Activated CD4-positive, alpha-beta T cell treated with anti-CD3 and anti-CD28 coated beads for 24 hours (primary cell): ENCODE measurements at places on chromosomes 2 and 18.
A peak's percentile ranks its signal among the peaks of the same experiment; 100 is the strongest.

DNA sequence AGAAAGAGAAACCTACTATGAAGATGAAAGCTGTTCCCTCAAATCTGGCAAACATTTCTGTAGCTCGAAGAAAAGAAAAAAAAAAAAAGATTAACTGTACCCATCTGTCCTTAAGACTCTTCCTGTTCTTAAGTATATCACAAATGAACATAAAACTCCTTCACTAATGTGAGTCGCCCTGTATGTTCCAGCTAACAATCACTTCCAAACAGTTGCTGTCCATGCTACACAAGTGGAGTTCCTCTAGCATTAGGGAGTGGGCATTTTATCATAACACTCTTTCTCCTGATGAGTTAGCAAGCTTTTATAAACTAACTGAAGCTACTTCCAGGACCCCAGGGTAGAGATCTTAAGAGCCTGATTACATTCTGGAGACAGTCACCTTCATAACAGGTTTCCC lies 5.8 kb downstream of the CUL3 start:
- DNase-seq, result no peak

DNA sequence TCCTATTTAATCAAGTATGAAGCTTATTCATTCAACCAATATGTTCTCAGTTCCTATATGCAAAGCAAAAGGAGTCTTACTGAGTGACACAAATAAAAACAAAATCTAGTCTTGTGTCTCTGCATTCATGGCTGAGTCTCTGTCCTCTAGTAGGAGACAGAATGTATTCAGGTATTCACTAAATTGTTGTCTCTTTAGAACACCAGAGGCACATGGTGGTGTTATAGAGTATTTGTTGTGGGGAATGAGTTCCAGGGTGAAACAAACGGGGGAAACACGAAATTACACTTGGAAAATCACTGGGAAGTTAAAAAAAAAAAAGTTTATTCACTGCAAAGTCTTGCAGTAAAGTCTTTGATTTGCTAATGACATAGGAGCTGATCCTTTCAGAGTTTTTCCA lies 131.7 kb upstream of the FSHR start:
- no peak for DNase-seq

DNA sequence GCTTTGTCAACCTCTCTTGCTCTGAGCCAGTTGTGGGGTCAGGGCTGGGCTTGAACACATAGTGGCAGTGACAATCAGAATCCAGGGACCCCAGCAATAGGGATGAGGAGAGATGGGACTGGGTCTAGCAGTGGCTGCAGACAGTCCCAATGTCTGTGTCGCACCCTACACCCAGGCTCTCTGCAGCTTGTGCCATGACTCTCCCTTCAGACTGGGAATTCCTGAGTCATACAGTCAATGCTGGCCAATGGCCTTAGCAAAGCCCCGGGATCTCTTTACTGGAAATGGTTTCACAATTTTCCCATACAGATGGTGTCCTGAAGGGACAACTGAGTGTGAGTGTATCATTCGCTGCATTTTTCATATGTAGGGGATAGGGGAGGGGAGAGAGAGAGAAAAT lies 74.2 kb upstream of the CELF4 start:
- DNase-seq, result no peak

DNA sequence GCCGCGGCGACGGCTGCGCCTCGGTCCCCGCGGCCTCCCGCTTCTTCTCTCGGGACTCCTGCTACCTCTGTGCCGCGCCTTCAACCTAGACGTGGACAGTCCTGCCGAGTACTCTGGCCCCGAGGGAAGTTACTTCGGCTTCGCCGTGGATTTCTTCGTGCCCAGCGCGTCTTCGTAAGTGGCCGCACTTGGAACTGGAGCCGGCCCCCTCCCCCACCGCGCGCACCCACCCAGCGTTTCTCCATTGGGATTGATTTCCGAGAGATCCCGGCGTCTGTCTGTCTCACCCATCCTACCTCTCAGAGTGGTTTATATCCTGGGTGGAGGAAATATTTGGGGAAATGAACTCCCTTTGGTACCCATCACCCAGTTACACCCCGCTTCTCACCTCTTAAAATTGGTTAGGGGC lies 498 bp downstream of the ITGAV start:
- no peak for DNase-seq

DNA sequence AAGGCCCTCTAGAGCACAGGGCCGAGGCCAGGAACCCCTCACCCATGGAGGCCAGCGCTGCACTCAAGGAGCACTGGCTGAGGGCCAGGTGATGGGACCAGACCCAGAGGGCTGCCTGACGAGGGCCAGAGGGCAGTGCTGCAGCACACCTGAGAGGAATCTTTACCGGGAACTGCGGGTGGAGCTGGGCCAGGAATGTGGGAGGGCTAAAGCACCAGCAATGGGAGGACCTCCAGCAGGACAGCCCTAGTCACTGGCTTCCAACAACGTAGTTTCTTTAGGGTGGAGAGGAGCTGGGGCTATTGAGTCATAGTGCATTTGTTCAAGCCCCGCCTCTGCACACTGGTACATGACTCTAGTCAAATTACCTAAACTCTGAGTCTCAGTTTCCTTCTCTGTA lies 143.4 kb downstream of the TMEM17 start:
- no peak for DNase-seq

DNA sequence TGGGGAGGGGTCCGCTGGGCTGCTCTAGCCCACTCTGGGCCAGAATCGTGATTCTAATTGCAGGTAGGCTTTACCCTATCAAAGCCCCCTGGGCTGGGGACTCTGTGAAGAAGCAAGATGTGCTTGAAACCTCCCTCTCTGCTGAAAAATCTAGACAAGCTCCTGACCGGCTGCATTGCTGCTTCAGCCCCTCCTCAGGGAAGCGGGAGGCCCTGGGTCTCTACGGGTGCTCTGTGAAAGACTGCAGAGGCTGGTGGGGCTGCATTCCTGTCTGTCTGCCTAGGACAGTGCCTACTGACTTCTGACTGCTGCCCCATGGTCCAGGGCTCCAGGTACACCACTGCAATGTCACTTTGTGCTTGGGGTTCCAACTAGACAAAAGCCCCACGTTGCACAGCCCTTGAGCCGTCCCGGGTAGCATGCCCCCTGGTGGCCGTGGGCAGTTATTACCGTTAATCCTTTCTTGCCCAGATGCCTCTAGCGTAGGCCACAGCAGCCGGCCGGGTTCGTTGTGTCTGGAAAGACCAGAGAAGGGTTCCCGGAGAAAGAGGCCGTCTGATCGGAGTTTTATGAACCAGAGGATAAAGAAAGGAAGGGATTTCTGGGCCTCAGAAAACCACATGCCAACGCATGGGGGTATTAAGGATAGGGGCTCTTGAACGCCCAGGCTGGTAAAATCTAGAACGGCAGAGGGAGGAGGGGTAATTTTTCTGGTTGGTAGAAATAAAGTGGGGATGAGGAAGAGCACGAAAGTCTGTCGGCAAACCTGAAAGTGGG lies 15.9 kb upstream of the C1QL2 start:
- peak; percentile 48 for DNase-seq

GRCh38 chr2:216996279-216996845 lies 136.5 kb upstream of the TNP1 start:
- DNase-seq, result no peak

DNA sequence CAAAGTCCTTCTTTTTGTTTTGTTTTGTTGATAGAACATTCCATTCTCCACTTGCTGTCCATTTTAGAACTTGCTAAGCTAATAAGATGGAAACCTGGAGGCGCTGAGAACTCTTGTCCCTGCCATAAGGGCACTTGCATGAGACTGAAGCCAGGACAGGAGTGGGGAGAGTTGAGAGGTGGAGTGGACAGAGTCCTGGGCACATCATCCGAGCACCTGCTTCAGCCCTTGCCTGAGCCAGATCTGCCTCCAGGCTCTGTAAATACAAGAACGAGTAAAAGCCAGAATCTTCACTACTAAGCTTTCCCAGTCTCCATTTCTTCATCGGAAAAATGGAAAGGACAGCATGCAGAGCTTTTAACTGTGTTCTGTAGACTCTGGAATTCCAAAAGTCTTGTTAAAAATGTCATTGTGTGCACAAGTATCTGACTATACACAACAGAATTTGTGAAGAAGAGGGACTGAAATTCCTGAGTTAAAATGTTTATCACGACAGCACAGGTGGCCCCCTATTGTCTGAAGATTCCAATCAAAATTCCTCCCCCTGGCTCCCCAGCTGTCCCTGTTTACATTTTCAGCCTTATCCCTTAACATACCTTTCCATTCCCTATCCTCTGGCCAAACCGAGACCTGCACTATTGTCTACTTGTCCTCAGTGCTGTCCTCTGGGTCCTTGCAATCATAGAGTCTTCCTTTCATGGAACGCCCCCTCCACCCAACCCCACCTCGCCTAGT lies 498.2 kb upstream of the TNP1 start:
- no peak for DNase-seq

DNA sequence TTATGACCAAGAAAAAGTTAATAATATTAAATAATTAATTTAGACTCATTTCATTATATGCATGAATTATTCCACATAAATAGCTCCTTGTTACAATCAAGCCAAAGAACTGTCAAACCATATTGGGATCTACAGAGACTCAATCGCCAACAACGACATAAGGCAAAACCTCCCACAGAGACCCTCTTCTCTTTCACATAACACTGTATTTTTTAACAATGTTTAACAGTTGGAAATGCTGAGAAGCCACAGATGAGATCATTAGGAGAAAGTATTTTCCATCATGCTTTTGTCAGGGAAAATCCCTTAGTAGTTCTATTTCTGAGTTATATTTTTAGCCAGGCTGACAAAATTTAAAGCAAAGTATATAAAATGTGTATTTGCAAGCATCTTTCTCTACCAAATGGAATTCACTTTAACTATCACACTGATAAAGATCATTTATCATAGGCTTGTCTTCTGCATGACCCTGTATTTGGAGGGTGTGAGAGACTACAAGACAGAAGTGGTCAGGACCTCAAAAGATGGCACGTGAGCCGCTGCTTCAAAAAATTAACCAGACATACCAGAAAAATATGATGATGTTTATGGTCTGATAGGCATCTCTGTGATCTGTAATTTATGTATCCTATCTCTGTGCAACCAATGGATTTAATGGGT lies 383.8 kb downstream of the NRXN1 start:
- no peak for DNase-seq

GRCh38 chr2:159459279-159459678 lies 157.1 kb downstream of the BAZ2B start:
- DNase-seq, result no peak

DNA sequence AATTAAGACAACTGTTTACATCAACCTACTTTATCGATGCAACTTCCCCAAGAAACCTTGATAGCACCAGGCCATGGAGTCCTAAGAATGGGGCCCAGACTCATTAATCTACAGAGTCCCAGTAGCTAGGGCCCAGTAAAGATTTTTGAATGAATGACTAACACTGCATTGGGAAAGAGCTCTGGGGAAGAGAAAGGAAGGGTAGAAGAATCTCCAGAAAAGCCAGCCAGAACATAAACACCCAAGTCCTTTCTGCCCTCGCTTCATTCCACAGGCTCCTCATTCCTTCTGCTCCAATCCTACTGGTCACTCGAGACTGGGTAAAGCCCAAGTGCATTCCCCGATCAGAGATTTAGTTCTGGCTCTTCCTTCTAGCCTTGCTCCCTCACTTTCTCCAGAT lies 44.3 kb downstream of the CYRIA start:
- no peak for DNase-seq

DNA sequence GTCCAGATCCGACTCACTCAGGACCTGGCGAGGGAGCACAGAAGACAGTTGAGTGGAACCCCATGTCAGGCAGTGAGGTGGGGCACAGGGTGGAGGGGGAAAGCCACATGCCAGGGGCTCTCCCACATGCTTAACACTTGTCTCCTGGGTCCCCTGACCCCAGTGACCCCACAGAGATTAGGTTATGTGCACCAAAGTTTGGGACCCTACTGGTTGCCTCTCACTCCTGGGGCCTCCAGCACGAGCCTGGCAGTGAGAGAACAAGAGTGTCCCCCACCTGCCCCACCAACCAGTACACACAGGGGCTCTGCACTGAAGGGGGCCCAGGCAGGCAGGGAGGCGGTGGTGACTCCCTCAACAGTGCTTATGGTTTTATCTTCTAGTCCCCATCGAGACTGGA lies 58.3 kb downstream of the CIB4 start:
- DNase-seq, result no peak

- DNase-seq, result no peak
These were observed 82.5 kb downstream of the SPRED2 start for GRCh38 chr2:65349863-65350262.

GRCh38 chr2:119008108-119008507 lies 66.1 kb downstream of the MARCO start:
- no peak for DNase-seq

DNA sequence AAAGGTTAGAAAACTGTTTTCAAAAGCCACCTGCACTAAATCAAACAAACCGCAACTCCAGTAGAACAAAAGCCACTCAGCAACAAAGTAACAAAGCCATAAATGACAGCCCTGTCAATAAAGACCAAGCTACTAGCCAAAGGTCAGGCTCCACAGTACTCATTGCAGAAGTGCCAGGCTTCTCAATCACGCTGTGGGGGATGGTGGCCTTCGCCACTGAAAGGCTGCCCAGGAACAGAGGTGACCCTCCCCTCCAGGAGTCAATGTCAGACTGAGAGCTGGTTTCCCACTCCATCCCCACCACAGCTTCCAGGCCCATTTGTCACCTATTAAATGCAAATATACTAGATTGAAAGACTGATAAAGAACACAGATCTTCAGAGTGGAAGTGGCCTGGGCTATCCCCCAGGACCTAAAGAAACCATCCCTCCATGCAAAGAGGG lies 5.9 kb downstream of the ATP8B1 start:
- DNase-seq, result no peak

GRCh38 chr2:240513549-240514287 lies 44.1 kb downstream of the ANKMY1 start:
- peak; percentile 73 for DNase-seq

GRCh38 chr18:50469380-50469781 lies 90.5 kb upstream of the MAPK4 start:
- DNase-seq, result no peak

GRCh38 chr2:86283411-86284030 lies 53.9 kb downstream of the REEP1 start:
- no peak for DNase-seq

GRCh38 chr2:41540272-41540998 lies 507.4 kb upstream of the PKDCC start:
- DNase-seq, result no peak

- no peak for DNase-seq
These were observed 5.5 kb downstream of the MSGN1 start for GRCh38 chr2:17821535-17822444.

DNA sequence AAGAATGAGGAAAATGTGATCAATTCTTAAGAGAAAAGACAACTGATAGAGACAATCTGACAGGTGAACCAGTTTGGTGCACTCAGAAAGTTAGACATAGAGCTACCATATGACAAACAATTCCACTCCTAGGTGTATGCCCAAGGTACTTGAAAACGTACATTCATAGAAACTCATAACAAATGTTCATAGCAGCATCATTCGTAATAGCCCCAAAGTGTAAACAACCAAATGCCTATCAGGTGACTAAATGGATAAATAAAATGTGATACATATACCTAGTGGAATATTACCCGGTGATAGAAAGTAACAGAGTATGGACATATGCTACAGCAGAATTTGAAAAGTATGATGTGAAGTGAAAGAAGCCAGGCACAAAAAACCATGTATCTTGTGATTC lies 149.3 kb upstream of the TRIB2 start:
- DNase-seq, result no peak

GRCh38 chr18:46761059-46761769 lies 4.4 kb upstream of the ST8SIA5 start:
- DNase-seq, result no peak

GRCh38 chr18:39033312-39033711 lies 1467.7 kb upstream of the CELF4 start:
- DNase-seq, result no peak
